ENCODE measurements at places on chromosomes 1 and 21. TPM values are rescaled to one million over a fixed set of nuclear protein-coding genes. Genes with fewer than 3 reads are reported as not detected.

The AMPD1 gene
- total RNA-seq = not detected

The NR1I3 gene
- total RNA-seq = not detected

DNA sequence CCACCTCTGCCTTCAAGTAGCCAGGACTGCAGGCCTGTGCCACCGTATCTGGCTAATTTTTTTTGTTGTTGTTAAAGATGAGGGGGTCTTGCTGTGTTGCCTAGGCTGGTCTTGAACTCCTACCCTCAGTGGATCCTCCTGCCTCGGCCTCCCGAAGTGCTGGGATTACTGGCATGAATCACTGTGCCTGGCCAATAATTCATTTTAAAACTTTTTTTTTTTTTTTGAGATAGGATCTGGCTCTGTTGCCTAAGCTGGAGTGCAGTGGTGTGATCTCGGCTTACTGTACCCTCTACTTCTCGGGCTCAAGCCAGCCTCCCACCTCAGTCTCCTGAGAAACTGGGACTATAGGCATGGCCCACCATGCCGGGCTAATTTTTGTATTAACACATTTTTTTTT is 3.5 kb downstream of the CDC73 start:
- H3K27ac ChIP-seq = peak overlapping the region; percentile 54
- no peak overlapping the region for H3K4me3 ChIP-seq
- H3K4me1 ChIP-seq = peaks cover 25% of the 10 kb centered on the region
- no peak for DNase-seq
- no peaks in the 10 kb centered on the region for H3K27me3 ChIP-seq

The TCP10L gene
- 1.6 TPM for total RNA-seq

- peak overlapping the region; percentile 88 for H3K27ac ChIP-seq
- H3K4me1 ChIP-seq = peaks cover 59% of the 10 kb centered on the region
- no peak for DNase-seq
- no peaks in the 10 kb centered on the region for H3K27me3 ChIP-seq
- no peaks in the 10 kb centered on the region for H3K36me3 ChIP-seq
- no peak overlapping the region for H3K4me3 ChIP-seq
Measured at GRCh38 chr21:16179773-16180172, 450.0 kb downstream of the USP25 start.

The COL8A2 gene
- 10.5 TPM for total RNA-seq

The RIPK4 gene
- 14.7 TPM for total RNA-seq
